ENCODE measurements at places on chromosomes 6 and 20. TPM values are rescaled to one million over a fixed set of nuclear protein-coding genes. Genes with fewer than 3 reads are reported as not detected.

GRCh38 chr6:44291841-44292240 lies 21.3 kb downstream of the AARS2 start:
- no peak for DNase-seq

DOK5 gene
- total RNA-seq: 16.9 TPM

DNA sequence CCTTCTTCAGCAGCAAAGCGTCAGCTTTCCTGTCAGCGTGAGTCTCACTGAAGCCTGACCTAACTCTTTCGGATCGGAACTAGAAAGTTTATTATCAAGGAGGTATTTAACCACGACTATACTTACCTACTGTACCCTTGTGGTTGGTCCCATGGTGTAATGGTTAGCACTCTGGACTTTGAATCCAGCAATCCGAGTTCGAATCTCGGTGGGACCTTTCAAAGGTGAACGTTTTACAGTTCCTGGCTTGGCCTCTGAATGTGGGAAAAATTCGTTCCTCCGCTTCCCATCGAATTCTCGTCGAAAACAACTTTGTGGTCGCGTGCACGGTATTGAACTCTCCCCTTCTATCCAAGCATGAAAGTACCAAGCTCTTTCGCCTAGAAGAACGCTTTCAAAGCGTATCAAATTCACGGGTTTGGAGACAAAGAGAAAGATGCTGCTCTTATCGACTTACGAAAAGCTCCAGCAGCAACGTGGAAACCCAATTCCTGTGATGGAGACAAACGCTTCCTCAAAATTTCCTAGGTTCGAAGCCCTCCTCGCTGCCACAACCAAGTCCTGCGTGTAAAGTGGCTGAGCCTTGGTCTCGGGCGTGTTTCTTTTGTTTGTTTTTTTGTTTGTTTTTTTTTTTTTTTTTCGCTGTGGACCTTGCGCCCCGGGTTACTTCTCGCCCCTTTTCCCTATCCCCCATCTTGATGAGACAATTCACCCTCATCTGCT lies 63.7 kb downstream of the GPX5 start:
- DNase-seq: peak; percentile 94

BANF2 gene
- total RNA-seq: not detected

GRCh38 chr6:44658571-44658970 lies 271.1 kb downstream of the CDC5L start:
- no peak for DNase-seq

GRCh38 chr6:113540466-113540865 lies 316.7 kb upstream of the MARCKS start:
- DNase-seq: peak; percentile 73

LIN28B gene
- not detected for total RNA-seq

SLC52A3 gene
- not detected for total RNA-seq

LY6G6F gene
- not detected for total RNA-seq

GRCh38 chr6:166440106-166440505 lies 57.4 kb upstream of the MPC1 start:
- DNase-seq: no peak

DNA sequence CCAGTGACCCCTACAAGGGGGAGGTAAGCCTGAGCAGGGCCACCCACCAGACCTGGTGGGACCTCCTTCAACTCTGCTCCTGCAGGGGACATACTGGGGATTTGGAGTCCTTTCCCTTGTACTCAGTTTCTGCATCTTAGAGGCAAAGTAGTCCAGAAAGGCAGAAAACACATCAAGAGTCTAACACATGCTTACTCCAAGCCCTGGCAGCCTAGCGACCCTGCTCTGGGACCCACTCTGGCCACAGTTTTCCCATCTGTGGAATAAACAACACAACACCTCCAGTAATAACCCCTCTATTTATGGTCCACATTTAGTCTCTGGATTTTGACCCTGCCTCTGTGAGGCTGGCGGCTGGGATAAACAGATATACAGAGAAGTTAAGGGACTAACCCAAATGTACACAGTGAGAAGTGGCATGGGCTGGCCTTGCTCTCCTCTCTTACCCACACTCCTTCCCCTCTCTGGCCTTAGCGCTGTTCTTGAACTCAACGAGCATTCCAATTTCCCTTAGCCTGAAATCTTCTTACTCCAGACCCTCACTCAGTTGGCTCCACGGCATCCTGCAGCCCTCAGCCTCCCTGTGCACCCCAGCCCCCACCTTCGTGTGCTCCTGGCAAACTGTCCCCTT lies 16.1 kb upstream of the TLDC2 start:
- no peak for DNase-seq

- no peak for DNase-seq
Observed at GRCh38 chr20:15945289-15945688, 628.0 kb downstream of the KIF16B start.

GRCh38 chr20:50609438-50609989 lies 81.8 kb downstream of the RIPOR3 start:
- DNase-seq: no peak

GRCh38 chr20:47063407-47063806 lies 168.8 kb downstream of the EYA2 start:
- no peak for DNase-seq
